Erythroblast (primary cell): ENCODE measurements at places on chromosomes 7 and 10.
A peak's percentile ranks its signal among the peaks of the same experiment; 100 is the strongest.

GRCh38 chr7:118054529-118054928 is 129.4 kb upstream of the LSM8 start:
- DNase-seq = no peak

- DNase-seq = peak; percentile 77
Observed at GRCh38 chr10:2927958-2928840, 139.1 kb upstream of the PFKP start.

- no peak for DNase-seq
Observed at GRCh38 chr10:12846718-12847117, 154.8 kb downstream of the CCDC3 start.

DNA sequence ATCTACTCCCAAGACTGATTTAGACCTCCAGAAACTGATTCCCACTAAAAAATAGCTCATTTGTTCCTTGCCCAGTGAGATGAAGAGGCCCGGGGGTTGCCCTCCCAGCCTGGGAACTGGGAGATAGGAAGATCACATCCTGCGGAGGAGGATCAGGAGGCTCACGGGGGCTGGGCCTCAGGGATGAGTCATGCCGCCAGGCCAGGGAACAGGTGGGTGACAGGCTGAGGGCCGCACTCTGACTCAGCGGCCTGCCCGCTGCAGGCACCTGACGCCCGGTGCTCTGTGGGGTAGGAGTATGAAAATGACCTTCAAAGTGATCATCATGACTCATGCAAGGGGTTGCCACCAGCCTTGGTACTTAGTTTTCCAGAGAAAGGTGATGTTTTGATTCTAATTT is 104.5 kb upstream of the ZPBP start:
- no peak for DNase-seq

DNA sequence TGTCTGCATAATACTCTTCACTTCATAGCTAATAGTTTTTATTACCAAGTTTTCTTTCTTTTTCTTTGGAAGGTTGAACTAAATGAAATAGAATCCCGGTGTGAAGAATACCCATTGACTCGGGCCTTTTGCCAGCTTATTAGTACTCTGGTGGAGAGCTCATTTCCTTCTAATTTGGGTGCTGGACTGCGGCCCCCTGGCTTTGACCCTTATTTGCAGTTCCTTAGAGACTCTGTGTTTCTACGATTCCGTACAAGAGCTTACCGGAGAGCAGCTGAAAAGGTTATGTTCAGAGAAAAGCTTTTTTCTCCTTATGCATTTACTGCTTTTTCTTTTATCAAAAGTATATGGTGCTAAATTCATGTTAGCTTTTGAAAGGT is 40.2 kb downstream of the NUP205 start:
- DNase-seq = no peak

- DNase-seq = no peak
Observed at GRCh38 chr7:43229801-43230200, 117.4 kb downstream of the HECW1 start.

DNA sequence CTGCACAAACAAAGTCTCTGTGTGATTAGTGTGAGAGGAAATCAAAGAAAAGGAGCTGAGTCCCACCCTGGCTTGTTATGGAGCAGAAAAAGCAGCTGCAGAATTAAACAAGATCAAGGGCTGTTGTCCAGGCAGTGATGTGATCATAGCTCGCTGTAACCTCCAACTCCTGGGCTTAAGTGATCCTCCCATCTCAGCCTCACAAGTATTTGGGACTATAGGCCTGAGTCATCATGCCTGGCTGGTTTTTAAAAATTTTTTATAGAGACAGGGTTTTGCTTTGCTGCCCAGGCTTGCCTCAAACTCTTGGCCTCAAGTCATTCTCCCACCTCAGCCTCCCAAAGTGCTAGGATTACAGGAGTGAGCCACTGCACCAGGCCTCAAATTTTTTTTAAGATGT is 88.9 kb downstream of the IPMK start:
- DNase-seq = peak; percentile 6

GRCh38 chr7:135368416-135369186 is 135.0 kb downstream of the STRA8 start:
- DNase-seq = no peak

GRCh38 chr7:5702876-5703571 is 78.4 kb downstream of the RNF216 start:
- no peak for DNase-seq

GRCh38 chr10:77664696-77665095 is 27.1 kb upstream of the KCNMA1 start:
- no peak for DNase-seq

GRCh38 chr10:27801171-27801785 is 55.7 kb upstream of the MKX start:
- DNase-seq = no peak

- no peak for DNase-seq
Observed at GRCh38 chr7:143396182-143396581, 12.5 kb downstream of the EPHA1 start.

GRCh38 chr7:75045881-75046280 is 27.7 kb downstream of the RCC1L start:
- DNase-seq = no peak

GRCh38 chr7:143258831-143259230 is 4.4 kb upstream of the GSTK1 start:
- peak; percentile 56 for DNase-seq

DNA sequence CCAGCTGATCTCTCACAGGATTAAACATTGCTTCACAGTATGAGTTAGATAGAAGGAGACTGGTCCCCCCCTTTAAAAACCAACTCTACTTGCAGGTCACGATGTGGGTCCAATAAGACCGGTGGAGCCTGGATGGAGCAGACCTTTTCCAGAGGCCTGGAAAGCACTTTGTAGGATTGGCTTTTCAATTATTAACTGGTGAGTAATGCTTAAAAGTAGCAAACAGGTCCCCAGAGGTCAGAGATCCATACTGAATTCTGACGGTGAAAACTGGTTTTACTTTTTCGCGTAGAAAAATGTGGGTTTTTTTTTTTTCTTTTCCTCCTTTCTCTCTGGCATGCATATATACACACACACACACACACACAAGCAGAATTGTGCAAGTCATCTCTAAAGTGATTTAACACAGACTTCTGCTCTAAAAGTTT is 74.9 kb upstream of the OGDHL start:
- no peak for DNase-seq

DNA sequence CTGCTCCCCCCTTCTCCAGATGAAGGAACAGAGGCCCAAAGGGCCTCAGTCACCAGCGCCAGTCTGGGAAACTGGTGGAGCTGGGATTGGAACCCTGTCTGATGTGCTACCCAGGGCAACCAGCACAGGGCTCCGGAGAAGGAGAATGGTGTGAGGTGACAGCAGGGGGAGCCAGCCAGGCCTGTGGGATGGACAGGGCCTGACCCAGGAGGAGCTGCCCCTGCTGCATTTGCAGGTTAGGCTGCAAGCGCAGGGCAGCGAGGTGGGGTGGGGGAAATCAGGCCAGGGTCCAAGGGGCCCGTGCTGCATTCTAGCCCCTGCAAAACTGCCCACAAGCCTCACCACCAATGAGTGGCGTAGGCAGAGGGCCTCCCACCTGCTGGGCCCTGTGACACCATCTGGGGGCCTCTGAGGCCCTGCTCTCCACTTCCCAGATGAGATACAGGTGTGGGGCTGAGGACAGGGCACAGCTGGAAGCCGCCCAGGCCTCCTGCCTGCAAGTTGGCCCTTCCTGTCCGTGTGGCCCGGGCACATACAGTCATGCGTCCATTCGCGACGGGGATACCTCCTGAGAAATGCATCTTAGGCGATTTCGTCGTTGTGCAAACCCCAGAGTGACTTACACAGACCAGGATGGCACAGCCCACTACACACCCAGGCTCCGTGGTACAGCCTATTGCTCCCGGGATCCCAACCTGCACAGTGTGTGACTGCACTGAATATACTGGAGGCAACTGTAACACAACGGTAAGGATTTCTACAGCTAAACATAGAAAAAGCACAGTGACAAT is 45.3 kb downstream of the RASGEF1A start:
- peak; percentile 7 for DNase-seq

GRCh38 chr10:10396601-10397000 is 621.1 kb upstream of the CELF2 start:
- DNase-seq = no peak

DNA sequence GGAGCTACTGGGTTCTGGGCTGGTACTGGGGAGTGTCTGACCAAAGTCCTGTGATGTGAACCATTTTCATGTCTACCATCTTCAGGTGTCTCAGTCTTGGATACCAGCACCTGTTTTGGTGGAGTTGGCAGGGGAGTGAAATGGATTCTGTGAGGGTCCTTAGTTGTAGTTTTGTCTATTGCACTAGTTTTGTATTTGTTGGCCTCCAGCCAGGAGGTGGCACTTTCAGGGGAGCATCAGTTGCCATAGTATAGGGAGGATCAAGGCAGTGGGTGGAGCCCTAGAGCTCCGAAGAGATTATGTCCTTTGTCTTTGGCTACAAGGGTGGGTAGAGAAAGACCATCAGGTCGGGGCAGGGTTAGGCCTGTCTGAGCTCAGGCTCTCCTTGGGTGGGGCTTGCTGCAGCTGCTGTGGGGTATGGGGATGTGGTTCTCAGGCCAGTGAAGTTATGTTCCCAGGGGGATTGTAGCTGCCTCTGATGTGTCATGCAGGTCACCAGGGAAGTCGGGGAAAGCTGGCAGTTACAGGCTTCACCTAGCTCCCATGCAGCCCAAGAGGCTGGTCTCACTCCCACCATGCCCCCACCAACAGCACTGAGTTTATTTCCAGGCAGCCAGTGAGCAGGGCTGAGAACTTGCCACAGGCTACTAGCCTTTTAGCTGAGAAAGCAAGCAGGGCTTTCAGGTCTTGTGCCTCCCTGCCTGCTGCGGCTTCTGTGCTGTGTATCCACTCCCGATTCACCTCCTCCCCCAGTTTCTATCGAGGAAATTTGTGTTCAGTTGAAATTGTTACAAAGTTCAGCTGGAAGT is 153.1 kb downstream of the ZNF365 start:
- DNase-seq = no peak

DNA sequence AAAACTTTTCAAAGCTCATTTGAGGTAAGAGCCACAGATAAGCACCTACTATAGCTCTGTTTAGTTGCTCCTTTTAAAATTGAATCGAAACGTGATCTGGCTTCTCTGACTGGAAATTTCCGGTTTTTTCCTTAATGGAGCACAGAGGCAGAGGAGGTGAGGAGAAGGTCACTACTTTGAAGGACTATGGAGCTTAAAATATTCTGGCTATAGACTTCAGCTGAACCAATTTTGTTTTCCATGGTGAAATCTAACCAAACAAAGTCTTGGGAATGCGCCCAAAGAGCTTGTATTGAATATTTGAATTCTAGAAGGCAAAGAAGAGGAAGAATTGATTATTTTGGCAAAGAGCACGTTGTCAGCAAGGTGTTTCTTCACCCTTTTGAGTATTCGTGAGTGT is 711.1 kb downstream of the SUGCT start:
- no peak for DNase-seq

DNA sequence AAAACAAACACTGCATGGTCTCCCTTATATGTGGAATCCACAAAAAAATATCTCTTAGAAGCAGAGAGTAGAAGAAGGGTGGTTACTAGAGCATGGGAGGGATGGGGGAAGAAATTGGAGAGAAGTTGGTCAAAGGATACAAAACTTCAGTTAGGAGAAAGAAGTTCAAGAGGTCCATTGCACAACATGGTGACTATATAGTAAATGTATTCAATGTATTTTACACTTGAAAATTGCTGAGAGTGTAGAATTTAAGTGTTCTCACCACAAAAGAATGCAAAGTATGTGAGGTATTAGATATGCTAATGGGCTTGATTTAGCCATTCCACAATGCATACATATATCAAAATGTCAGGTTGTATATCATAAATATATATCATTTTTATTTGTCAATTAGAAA is 232.0 kb upstream of the CELF2 start:
- DNase-seq = no peak

GRCh38 chr7:80833289-80834268 is 85.3 kb downstream of the SEMA3C start:
- no peak for DNase-seq

- DNase-seq = no peak
Observed at GRCh38 chr10:76124280-76124679, 692.9 kb downstream of the LRMDA start.

DNA sequence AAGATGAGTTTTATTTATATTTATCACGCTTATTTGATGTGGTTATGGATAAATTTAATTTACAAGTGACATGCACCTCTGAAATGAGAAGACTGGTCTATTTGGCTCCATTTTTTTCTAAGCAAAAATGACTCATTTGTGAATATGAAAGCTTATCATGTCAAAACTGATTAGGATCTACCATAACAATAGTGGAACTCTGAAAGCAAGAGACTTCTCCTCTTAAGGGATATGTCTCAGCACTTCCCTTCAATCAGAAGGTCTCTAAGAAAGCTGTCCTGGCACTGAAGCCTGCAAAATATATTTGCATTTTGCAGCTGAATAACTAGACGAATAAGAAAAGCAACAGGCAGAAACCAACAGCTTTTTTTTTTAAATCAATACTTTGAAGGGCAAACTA is 12.7 kb downstream of the FAS start:
- DNase-seq = no peak

GRCh38 chr10:87547734-87548311 is 43.1 kb downstream of the MINPP1 start:
- peak; percentile 48 for DNase-seq

DNA sequence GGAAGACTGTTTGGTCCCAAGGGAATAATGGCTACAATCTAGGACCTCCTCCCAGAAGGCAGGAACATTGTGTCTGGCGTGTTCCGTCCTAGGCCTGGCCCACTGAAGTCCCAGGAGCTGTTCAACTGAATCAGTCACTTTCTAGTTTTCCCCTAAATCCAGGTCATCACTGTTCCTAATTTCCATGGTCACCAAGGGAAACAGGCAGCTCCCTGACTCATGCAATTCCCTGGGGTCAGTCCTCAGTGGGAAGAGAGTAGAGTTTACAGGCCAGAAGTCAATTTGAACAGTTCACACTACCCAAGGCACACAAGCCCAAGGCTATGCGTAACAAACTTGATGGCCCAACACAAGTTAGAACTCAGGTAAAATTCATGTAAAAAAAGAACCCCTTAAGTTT is 44.0 kb downstream of the CREB3L2 start:
- no peak for DNase-seq

- DNase-seq = peak; percentile 34
Observed at GRCh38 chr7:117011419-117012260, 58.3 kb downstream of the ST7 start.

GRCh38 chr7:140923358-140924006 is 1.2 kb downstream of the BRAF start:
- DNase-seq = peak; percentile 69

- DNase-seq = no peak
Observed at GRCh38 chr10:79361726-79362397, 14.6 kb downstream of the PPIF start.
